AG20443 (cell line): ENCODE measurements at places on chromosomes 4 and X.
A peak's percentile ranks its signal among the peaks of the same experiment; 100 is the strongest.

DNA sequence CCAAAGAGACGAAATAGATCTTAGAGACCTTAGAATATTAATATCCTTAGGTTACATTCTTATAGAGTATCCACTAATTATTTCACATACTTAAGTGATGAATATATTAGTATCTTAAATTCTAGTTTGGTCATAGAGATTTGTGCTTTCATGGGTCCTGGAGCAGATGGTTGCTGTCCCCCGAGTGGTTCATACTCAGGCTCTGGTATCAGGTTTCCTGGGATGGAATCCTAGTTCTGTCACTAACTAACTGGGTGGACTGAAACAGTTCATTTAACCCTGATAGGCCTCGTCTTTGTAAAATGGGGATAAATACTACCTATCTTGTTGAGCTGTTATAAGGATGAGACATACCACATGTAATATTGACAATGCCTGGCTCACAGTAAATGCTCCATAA, 264.6 kb downstream of the TENM3 start:
- DNase-seq, result peak; percentile 10

DNA sequence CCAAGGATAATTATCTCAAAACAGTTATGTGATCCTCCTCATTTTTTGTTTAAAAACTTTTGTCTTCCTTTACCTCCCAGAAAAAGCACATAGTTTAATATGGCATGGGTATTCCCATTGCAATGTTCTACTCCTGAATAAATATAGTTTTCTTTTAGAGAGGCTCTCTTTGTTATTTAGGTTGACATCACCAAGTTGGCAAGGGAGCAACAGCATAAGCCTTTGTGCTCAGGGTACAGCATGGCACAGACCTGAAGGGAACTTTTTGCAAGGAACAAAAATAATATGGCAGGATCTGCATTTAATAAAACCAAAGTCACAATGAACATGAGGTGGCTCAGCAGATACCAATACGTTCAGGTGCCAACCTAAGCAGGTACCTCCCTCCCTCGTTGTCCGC, 47.1 kb upstream of the NPY2R start:
- no peak for DNase-seq

- DNase-seq, result no peak
Measured at GRCh38 chr4:68460085-68460484, 12.8 kb downstream of the TMPRSS11E start.

DNA sequence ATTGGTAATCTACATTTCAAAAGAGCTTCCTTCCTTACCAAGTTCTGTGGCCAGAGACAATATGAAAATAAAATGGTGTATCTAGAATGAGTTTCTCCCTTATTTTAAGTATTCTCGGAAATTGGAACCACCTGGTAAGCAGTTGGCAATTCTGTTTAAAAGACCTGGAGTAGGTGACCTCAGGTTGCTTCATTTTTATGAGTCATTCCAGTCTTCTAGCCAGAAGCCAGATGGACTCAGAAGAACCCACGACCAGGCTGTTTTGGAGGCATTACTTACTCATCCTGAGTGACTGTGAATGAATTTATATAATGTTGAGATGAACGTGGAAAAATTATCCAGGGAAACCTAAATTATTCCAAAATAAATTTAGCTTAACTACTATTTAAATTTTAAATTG, 9.1 kb downstream of the BMPR1B start:
- peak; percentile 15 for DNase-seq

GRCh38 chr4:130485371-130485770, 1389.4 kb downstream of the C4orf33 start:
- DNase-seq, result no peak

DNA sequence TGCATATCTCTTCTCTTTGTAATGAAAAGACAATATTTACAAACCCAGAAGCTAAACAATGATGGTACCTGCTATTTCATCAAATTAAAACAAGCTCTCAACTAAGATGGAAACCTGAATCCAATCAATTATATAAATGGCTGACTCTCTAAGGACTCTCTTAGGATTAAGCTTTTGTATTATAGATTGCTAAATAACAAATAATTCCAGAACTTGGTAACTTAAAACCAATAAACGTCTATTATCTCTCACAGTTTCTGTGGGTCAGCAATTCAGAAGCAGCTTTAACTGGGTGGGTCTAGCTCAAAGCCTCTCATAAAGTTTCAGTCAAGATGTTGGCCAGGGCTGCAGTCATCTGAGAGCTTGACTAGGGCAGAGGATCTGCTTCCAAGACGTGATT, 12.4 kb downstream of the PHKA2 start:
- no peak for DNase-seq

GRCh38 chr4:147633113-147633512, 15.9 kb downstream of the TMEM184C start:
- no peak for DNase-seq

GRCh38 chr4:123936621-123937043, 540.0 kb downstream of the SPRY1 start:
- no peak for DNase-seq

GRCh38 chr4:22427675-22428074, 88.2 kb downstream of the ADGRA3 start:
- no peak for DNase-seq

DNA sequence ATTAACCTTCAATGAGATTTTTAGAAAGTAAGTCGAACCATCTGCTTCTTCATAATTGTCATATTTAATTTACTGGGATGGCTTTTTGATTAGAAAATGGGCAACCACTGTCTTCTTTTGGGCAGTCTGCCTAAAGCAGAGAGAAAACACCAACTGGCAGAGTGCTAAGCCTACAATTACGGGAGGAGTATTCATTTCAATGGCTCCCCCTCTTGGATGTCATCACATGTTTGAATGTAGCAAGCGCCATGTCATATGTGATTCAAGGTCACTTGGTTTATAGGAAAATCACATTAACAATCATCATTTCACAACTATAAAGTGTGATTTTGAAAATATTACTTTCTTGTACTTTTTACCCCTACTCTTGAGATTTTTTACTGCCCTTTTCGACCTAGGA, 261.9 kb downstream of the FRMPD4 start:
- DNase-seq, result no peak

- peak; percentile 97 for DNase-seq
Measured at GRCh38 chr4:177441803-177442622, at the start of gene AGA. Gene AGA, minus strand, starts transcription at chr4:177442437. Its CDS starts 62 bp downstream, at chr4:177442375.

- peak; percentile 60 for DNase-seq
Measured at GRCh38 chr4:73707918-73708577, 32.3 kb upstream of the CXCL8 start.

DNA sequence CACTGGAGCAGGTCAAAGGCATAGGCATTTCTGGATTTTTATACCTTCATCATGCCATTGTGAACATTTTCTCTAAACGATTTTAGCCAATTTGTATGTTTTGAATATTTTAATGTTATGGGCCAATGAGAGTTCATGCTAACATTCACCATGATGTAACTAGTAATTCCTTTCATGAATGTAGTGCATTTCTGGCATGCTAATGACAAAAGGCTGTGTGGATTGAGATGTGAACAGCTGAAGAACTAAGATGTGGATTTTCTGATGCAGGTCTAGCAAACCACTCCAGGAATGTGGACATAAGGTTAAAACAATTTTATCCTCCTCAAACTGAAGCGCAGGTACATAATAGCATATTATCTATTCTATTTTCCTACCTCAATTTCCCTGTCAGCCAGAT, 269.4 kb downstream of the NLGN4X start:
- DNase-seq, result no peak

GRCh38 chrX:15723887-15724517, 14.1 kb upstream of the CA5B start:
- no peak for DNase-seq

- peak; percentile 29 for DNase-seq
Measured at GRCh38 chr4:152938237-152938947, 2.3 kb downstream of the FHDC1 start.

GRCh38 chr4:20403290-20403689, 151.6 kb downstream of the SLIT2 start:
- DNase-seq, result no peak

DNA sequence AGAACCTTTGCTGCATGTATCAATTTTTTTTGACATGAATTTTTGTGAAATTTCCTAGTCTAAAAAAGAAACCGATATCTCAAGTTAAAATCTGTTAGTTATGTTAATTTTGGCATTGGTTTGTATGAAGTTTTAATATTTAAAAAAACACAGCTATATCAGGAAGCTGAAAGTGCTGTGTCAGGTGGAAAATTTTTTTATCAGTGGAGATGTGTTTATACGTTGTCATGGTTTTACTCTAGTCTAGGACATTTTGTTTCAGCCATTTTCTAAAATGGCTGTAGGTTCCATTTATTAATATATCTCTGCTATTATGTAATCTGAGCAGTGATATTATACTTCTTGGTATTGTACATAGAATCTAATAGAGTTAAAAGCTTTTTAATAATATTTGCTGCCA, 34.2 kb downstream of the OCRL start:
- no peak for DNase-seq

- peak; percentile 82 for DNase-seq
Measured at GRCh38 chr4:108360754-108361445, 192.2 kb upstream of the LEF1 start.

GRCh38 chr4:105389167-105389566, 84.7 kb downstream of the PPA2 start:
- DNase-seq, result no peak

GRCh38 chrX:6803607-6804006, 268.7 kb upstream of the VCX3A start:
- DNase-seq, result no peak

GRCh38 chr4:179597301-179597700, 2155.1 kb upstream of the AGA start:
- DNase-seq, result no peak

DNA sequence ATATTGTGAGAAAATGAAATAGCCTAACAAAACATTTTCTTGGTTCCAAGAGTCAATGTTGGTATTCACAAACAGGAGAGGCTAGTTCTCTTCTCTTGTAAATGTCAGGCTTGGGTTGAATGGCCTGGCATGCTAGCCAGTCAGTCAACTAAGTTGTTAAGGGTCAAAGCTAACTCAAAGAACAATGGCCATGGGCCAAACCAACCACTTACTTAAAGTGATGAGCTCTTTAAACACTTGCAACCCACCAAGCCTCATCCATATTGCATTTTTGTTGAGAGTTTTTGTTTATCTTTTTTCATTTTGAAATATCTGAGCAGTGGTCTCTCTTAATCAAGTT, 394.5 kb downstream of the RAB28 start:
- no peak for DNase-seq

DNA sequence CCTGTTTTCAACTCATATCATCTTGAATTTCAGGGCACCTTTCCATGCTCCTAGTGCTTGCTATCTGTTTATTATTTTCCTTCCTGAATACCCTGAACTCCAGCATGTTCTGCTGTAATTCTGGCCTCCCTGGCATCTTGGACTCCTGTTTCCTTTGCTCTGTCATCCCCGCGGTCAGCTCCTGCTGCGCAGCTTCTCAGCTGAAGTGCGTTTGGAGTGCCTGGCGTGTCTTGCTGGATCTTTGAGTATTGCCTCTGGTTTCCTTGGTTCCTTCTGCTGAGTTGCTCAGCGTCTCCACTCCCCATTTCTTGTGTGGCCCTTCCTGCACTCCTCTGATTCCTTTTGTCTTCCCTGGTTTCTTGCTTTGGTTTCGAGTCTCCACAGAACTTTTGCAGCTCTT, 84.4 kb downstream of the HTT start:
- no peak for DNase-seq

DNA sequence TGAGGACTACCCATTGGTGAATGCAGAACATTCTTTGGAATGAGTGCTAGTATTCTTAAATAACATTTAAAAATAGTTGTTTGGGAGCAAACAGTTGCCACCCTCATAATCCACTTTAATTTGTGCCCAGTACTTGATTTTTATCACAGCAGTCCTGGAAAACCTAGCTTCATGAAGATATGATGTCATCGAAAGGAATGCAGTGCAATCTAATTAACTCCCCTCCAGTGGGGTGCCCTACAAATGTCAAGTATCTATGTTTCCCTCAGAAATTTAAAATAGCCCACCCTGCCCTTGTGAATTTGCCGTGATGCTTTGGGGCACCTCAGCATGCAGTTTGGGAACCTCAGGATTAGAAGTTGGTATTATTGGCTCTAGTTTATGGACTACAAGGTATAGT, 5.4 kb downstream of the RAB9A start:
- no peak for DNase-seq

DNA sequence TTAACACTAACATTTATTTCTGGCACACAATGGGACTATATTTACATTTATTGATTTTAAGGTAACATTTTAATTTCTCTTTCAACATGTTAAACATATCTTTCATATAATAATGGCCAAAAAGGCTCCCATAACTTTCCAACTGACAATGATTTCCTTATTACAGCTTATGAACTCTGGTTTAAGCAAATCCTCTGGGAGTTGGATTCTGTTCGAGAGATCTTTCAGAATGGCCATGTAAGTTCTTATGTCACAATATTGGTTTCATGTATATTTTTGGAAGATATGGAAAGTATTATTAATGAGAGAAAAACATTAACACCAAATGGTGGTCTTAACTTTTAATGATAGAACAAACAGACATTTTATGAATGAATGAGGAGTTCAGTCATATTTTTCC, 4.1 kb downstream of the TDO2 start:
- DNase-seq, result no peak

- no peak for DNase-seq
Measured at GRCh38 chrX:138771047-138771446, 59.5 kb upstream of the FGF13 start.

- DNase-seq, result no peak
Measured at GRCh38 chr4:152189451-152190179, 346.3 kb downstream of the FBXW7 start.

GRCh38 chr4:181017038-181017437, 1226.2 kb upstream of the TENM3 start:
- DNase-seq, result no peak

- DNase-seq, result peak; percentile 11
Measured at GRCh38 chr4:128757712-128758111, 51.8 kb upstream of the JADE1 start.

DNA sequence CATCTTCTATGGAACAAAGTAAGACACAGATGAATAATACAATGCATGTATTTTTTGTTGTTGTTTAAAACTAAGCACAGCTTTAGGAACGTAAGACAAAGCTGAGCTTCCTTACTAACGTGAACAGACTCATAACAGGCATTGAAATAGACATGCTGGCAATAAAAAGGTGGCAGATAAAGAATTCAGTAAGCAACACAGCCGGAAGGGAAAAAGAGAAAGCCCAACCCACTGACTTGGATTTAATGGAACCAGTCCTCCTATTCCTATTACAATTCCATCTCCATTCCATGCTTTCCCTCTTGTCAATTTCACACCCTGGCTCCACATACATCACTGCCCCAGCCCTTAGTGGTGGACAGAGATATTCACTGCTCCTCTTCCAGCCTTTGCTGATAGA, 182.1 kb downstream of the NSUN7 start:
- no peak for DNase-seq

- peak; percentile 2 for DNase-seq
Measured at GRCh38 chrX:101764538-101764937, 104.9 kb upstream of the ARMCX2 start.

GRCh38 chr4:56185901-56186300, 201.4 kb downstream of the AASDH start:
- DNase-seq, result no peak

DNA sequence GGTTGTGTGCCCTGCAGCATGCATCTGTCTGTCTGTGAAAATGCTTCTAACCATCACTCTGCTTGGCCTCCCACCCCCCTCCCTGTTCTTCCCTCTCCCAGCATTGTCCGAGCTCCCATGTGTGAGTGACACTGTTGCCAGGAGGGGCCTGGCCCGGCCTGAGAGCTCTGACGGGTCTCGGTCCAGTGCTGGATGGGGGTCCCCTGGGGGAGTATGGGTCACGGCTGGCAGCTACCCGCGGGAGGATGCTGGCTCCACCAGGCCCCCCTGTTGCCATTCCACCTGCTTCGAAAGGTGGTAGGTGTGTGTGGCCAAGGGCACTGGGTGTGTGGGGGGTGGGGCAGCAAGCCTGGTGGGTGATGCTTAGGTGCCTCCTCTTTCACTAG, 3.6 kb downstream of the NLGN3 start:
- no peak for DNase-seq
